ENCODE measurements at places on chromosomes 2 and 18.
A peak's percentile ranks its signal among the peaks of the same experiment; 100 is the strongest.

GRCh38 chr2:158269143-158269542 lies 167.5 kb downstream of the UPP2 start:
- DNase-seq: no peak

DNA sequence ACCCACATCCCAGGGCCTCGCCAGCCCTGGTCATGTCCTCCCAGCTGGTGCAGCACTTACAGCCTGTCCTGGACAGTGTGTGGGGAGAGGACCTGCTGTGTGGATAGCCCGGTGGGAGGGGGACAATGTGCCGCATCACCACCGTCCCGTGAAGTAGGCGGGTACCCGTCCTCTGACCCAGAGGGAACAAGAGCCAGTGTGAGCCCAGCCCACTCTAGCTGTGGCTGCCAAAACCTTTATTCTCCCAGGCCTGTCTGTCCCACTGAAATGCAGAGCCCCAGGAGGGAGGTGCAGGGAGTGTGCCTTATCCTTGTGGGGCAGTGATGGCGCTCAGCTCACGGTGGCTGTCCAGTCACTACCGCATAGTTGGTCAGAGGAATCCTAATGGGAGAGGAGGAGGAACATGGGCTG lies 1.7 kb downstream of the TRAF3IP1 start:
- no peak for DNase-seq

DNA sequence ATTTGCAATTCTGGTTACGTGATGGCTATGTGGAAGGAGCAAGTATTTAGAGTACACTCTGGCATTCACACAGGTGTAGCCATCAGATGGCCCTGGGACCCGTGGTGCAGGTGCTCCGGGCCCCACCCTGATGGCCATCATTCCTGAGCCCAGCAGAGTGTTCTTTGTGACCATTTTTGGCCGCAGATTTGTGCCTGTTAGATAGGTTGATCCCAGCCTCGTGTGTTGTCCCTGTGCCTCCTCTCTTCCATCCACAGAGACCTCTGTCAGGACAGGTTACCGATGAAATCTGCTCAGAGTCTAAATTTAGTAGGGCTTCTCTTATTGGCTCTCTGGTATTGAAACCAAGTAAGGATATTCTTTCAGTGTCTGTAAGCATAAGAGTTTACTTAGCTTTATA lies 33.9 kb downstream of the MAPRE2 start:
- DNase-seq: no peak

DNA sequence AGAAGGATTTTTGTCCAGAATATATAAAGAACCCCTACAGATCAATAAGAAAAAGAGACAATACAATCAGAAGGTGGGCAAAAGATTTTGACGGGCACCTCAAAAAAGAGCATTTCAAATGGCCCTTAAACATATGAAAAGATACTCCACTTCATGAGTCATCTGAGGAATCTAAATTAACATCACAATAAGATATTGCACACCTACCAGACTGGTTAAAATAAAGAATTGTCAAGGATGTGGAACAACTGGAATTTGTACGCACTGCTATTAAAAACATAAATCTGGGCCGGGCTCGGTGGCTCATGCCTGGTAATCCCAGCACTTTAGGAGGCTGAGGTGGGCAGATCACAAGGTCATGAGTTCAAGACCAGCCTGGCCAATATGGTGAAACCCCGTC lies 17.0 kb upstream of the NCOA1 start:
- DNase-seq: no peak

DNA sequence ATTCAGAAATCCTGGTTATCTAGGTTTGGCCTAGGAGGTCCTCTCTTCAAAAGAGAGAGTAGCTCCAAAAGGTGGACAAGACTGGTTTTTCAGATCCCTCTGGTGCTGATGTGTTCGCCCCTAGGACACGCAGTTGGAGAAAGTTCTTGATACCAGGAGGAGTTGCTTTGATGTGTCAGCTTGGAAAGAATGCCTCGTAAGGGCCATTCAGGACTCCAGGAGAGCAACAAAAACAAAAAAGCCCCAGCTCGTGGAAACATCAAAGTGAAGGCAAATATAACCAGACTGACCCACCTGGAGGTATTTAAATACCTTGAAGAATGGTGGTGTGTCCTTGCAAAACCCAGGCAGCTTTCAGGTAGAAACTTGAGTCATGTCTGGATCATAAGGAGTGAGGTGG lies 12.5 kb upstream of the LBH start:
- no peak for DNase-seq

- no peak for DNase-seq
These were observed 2.8 kb downstream of the HDAC4 start for GRCh38 chr2:239397931-239398471.

GRCh38 chr2:128379021-128380015 lies 60.6 kb upstream of the HS6ST1 start:
- DNase-seq: no peak

DNA sequence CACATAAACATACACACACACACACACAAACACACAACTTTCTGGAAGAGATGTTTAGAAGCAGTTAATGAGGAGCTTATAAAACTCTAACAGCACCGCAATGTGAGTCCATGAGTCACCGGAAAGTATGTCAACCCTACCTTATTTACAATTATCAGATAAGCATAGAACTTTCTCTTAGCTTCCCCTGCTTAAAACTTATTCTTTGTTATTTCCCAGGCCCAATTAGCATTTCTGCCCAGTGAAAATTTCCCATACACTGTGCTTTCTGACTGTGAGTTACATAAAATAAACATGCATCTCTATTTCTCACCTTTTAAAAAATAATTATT lies 737.6 kb downstream of the LRP1B start:
- DNase-seq: no peak

- no peak for DNase-seq
These were observed 33.2 kb upstream of the NCOA1 start for GRCh38 chr2:24457696-24458386.

DNA sequence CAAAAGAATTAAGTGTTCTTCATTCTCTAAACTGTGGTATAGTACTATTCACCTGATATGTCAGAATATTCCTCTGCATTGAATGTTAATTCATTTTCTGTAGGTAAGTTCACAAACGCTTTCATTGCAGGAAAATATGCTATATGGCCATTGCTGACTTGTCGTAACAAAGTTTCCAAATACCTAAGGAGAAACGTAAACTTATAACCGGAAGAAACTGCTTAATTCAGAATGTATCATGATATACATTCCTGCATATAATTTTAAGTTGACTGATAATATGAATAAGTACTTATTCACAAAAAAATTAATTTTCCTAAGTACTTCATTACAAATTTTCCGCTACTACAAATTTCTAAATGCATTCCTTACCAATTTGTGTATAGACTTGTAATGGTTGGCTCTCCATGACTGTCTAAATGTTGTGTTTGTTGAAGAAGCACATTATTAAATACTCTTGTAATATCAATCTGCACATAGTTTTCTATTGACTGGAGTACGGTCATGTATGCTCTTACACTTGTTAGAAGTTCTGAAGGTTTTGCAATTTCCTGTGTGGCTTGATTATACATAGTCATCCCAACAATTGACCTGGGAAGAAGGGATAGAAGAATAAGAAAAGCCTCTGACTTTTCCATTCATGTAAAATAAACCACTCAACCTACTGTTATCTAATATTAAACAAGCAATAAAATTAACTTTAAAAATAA lies 85.4 kb downstream of the NCKAP1 start:
- no peak for DNase-seq

DNA sequence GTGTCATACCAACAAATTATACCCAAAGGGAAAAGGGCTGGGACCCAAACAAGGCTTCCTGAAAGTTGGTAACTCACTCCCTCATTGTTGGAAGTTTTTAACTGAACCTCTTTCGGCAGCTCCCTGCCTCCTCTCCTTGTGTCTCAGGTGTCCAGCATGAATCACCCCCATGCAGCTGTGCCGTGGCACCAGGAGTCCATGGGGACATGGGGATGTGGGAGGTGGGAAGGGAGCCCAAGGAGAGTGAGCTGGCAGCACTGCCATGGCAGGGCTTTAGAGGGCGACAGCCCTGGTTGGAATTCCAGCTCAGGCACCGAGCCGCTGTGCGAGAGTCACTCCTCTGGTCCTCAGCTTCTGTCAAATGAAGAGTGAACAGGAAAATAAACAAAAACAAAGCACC lies 12.5 kb upstream of the GYPC start:
- no peak for DNase-seq

GRCh38 chr2:215998636-215999035 lies 14.7 kb downstream of the MREG start:
- DNase-seq: no peak

GRCh38 chr2:56416500-56417176 lies 232.8 kb downstream of the CCDC85A start:
- no peak for DNase-seq

DNA sequence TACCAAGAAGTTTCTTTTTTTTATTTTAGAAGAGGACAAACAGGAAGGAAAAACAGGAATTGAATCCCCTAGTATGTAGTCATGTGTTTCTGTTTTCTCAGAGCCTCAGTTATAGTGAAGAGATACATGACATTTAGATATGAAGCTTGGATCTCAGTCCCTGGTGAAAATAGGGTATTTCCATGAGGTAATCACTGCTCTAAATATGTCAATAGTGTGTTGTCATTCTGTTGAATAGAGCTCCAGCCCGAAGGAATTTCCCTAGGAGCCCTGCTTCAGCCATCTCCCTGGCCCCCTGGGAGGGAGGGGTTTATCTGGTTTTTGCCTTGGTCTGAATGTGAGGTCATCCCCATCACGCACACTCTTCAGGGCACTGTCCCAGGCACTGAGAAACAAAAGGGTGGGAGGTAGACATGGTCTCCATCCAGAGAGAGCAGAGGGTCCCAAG lies 47.1 kb upstream of the REL start:
- no peak for DNase-seq

GRCh38 chr2:209864716-209865295 lies 93.2 kb downstream of the UNC80 start:
- no peak for DNase-seq

DNA sequence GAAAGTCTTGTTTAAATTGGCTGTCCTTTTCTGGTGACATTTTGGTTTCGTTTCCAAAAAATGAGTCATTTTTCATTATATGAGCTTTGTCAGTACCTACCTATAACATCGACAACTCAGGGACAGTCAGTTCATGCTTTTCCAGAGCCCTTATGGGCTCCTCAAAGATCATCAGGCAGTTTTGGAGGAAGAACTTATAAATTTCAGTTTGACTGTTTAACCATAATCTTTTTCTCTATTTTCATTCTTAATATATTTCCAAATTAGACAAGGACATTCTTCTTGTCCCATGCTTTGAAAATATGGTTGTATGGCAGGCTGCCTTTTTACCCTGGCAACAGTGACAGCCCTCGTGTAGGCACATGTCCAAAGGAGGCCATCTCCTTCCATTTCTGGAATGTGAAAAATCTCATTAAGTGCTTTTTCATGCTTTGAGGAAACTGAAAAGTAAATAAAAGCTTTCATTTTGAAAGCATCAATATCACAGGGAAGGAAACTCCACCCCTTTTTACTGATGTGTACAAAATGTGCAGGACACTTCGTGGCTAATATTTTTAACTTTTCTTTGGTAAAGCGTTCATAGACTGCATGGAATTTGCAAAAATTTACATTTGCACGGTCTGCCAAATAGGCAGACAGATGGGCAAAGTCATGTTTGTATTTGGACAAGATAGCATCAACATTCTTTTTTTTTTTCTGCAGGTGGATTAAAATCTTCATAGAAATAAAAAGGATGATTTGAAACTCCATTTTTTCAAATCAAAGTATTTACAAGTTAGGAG lies 7.2 kb upstream of the PROC start:
- DNase-seq: no peak

GRCh38 chr2:72028351-72028995 lies 119.2 kb downstream of the CYP26B1 start:
- DNase-seq: no peak

DNA sequence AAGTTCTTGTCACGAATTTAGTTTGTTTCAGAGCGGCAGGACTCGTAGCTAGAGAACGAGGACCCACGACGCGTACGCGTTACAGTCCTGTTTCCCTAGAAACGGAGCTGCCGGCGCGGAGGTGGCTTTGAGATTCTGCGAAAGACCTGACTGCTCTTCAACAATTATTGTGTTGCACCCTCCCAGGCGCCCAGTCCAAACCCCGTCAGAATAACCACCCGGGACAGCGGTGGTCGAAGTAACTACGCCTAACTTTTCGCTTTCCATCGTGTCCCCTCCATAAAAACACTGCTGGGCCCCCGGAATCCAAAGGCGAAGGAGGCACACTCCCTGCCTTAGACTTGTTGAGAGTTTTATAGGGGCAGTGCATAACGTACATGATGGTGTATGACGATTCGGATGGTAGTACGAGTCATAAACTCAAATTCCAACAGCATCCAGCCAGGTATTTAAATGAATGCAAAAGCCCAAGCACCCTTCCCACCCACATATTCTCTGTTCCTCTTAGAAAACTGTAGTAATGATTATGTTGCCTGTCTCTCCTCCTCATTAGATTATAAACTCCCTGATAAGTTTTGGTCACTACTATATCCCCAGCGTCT lies 651 bp upstream of the STAM2 start:
- no peak for DNase-seq

GRCh38 chr18:32915516-32915915 lies 142.7 kb upstream of the KLHL14 start:
- no peak for DNase-seq

- DNase-seq: peak; percentile 74
These were observed at the start of gene DOCK10 for GRCh38 chr2:225041851-225042799. TSS of gene DOCK10 (minus strand) at chr2:225042468. CDS start at chr2:225042374, 94 bp downstream.

GRCh38 chr2:19799881-19800780 lies 101.7 kb downstream of the TTC32 start:
- DNase-seq: no peak

DNA sequence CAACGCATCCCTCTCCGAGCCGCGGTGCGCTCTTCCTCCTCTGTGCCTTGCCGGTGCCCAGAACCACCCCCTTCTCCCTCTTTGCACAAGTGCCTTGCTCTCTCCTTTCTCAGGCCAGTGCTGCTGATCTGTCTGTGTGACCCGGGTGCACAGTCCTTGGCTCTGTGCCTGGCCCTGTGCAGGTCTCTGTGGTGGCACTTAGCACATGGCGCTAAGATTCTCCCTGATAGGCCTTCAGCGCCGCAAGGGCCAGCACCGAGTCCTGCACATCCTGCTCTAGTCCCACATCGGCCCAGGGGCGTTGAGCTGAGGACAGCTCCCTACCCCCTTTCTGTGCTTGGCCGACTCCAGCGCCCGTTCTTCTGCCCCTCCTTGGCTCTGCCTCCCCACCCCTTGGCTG lies 136.1 kb downstream of the NEDD4L start:
- DNase-seq: no peak

Data from HL-60 (cell line).